DMS79 (cell line): ENCODE measurements at places on chromosomes 16 and 17.

GRCh38 chr17:77962348-77962747 is 3.8 kb downstream of the TNRC6C start:
- DNase-seq, result no peak

DNA sequence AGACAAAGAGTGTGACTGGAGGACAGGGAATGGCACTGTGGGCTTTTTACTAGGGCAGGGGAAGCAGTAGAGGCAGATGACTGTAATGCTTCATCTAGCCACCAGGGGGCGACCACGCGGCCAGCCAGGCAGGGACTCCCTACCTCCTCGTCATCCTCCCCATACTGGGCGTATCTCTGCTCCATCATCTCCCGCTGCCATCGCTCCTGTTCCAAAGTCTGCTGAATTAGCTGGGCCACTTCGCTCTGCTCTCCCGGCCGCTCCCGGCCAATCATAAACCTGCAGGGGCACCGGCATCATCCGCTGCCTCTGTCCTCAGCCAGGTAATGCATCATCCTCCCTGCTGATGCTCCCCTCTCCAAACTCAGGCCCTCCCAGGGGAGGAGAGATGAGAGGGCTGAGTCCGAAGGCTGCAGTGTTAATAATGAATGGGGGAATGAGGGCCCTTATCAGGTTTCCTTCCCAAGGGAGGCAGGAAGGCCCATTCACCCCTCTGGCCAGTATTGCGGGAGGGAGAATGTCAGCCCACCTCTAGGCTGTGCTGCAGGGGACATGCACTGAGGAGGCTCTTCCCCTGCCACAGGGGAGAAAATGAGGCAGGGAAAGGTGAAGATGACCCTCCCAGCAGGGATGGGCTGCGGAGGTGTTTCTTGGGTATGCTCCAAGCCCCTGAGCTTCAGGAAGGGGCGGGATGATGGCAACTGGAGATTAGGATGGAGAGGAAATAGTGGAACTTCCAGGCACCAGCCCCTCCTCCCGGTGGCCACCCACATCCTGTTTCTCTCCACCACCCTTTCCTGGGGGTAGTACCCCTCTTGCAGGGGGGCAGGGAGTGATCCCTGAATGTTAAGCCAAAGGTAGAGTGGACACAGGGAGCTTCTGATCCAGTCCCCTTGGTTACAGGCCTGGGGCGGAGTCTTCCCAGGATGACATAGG is 10.3 kb upstream of the SAMD14 start:
- no peak for DNase-seq

DNA sequence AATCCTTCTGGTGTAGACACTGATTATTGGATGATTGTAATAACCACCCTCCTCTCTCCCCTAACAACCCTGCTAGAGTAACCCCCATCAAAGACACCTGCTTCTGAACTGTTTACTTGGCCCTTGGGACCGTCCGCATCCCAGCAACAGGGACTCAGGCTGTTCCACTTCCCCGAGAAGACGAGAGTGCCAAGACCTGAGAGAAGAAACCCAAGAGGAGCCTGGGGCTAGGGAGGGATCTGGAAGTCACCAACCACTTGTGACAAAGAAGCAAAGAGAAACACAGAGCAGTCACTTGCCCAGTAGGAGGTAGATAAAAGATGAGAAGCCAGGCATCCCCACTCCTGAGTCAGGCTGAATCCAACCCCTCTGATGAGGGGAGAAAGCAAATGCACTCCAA is 84.3 kb downstream of the CDH11 start:
- DNase-seq, result peak; percentile 64

DNA sequence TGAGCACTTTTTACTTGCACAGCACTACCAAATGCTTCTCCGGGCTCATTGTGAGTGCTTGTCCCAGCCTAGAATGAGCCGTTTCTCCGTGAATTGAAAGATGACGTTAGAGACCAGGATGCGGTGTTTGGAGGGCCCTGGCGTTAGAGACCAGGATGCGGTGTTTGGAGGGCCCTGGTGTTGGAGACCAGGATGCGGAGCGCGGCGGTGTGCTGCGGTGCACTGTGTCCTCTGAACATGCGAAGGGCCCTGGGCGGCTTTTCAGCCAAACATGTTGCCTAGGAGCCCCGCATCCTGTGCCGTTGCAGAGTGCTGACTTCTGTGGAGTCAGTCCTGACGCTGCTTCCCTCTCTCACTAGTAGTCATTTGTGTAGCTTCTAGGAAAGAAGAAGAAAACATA is 42.7 kb downstream of the BANP start:
- no peak for DNase-seq

- no peak for DNase-seq
Measured at GRCh38 chr17:70320673-70321345, 151.5 kb downstream of the KCNJ2 start.

DNA sequence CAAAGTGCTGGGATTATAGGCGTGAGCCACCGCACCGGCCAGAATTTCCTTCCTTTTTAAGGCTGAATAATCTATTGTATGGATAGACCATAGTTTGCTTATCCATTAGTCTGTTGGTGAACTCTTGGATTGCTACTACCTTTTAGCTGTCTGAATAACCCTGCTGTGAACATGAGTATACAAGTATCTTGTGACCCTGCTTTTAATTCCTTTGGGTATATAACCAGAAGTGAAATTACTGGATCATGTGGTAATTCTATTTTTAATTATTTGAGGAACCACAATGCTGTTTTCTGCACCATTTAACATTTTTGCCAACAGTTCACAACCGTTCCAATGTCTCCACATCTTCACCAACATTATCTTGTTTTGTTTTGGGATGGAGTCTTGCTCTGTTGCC is 4.6 kb upstream of the OTOA start:
- no peak for DNase-seq
